ENCODE measurements at places on chromosomes 11 and 22.

- no peak for DNase-seq
Measured at GRCh38 chr22:28773461-28773867, 969 bp downstream of the CCDC117 start.

- no peak for DNase-seq
Measured at GRCh38 chr11:90803831-90804230, 581.0 kb upstream of the CHORDC1 start.

DNA sequence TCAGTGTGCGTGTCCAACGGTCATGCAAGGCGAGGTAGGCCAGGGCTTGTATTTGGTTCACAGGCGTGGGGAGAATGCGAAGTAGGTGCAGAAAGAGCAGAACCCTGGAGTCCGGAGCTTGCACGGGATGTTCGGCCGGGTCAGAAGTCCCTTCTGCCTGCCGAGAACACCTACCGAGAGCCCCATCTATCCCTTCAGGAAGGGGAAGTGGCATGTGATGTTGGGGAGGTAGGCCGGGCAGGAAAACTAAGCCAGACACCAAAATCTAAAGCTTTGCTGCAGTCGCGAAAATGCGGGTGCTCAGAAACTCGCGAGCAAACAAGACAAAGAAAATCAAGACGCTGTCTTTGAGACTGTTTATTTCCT lies 435 bp upstream of the TAF6L start:
- no peak for DNase-seq

GRCh38 chr11:83257761-83258168 lies 28.4 kb downstream of the CCDC90B start:
- DNase-seq = no peak

DNA sequence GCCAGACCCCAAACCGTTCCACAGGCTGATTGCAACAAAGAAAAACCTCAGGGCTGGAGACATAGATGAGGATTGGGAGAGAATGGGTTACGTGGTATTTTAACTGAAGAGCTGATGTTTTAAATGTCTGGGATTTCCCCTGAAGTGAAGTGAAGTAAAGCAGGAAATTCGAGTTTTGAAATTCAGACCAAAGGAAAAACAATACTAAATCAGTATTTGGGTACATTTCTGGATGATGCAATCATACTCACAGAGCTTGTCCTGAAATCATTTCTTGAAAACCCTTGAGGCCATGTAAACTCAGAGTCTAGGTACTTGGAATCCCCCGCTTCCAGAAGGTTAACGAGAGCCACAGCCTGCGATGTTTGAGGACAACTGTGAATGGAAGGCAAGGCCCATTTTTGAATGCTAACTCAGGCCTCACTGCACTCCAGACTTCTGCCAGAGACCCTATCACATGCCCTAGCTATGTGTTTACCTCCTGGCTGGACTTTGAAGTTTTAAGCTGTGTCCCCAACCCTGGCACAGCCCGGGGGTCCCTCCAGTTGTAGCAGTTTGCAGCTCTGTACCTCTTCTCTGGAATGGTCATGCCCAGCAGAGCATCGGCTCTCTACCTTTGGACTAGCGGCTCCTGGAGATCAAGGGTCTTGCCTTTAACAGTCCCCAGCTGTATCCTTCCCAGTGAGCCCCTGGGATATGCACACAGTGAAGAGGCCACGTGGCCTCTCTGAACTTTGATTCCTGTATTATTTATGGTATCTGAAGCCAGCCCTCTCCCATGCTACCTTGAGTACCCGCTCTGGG lies 5.4 kb upstream of the FTH1 start:
- no peak for DNase-seq

GRCh38 chr11:1077417-1078119 lies 2.9 kb downstream of the MUC2 start:
- DNase-seq = no peak

DNA sequence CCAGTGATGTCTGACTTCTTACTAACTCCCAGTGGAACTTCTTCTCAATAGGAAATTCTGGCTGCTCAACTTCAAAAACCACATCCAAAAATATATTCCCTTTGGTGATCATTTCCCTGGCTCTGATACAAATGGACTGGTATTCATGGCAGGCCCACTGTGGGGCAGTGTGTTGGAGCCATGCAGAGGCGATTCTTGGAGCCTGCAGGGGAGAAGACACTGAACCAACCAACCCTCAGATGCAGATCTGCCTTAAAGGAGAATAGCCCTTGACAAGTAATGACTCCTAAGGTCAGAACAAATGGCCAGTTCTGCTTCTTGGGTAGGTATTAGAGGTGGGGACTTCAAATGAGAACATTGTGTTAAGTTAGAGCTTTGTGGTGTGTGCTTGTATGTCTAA lies 12.2 kb downstream of the OR4D9 start:
- no peak for DNase-seq

GRCh38 chr11:15873501-15873900 lies 482.8 kb downstream of the SOX6 start:
- DNase-seq = no peak

GRCh38 chr11:76579056-76579751 lies 91.3 kb downstream of the LRRC32 start:
- DNase-seq = no peak

- no peak for DNase-seq
Measured at GRCh38 chr11:12279672-12280108, 97.7 kb upstream of the PARVA start.

GRCh38 chr11:64677441-64678023 lies 45.5 kb downstream of the NRXN2 start:
- DNase-seq = no peak

GRCh38 chr11:130647371-130647770 lies 198.9 kb downstream of the ADAMTS15 start:
- no peak for DNase-seq

All from AG04450 (cell line).